Stimulated activated CD4-positive, alpha-beta T cell treated with anti-CD3 and anti-CD28 coated beads, Interleukin-12 subunit alpha, Interleukin-12 subunit beta, amount 100 ng/mL, for 24 hours (primary cell): ENCODE measurements at places on chromosomes 11 and 22.

DNA sequence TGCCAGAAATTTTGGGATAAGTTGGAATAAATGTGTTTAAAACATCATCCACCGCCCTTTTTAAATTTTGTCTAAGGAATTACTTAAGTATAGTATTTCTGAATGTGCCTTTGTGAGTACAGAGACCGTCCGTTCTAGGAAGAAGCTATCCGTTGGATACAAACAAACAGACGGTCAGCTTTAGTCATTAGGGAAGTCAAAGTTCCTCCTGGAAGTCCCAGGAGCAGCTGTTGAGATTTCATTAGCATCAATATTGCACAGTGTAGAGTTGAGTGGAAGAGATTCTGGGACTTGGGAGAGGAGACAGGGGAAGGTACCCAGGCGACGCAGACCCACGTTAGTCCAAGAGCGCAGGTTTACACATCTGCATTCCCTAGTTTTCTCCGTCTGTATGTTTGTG is 15.7 kb upstream of the ADSL start:
- no peak for DNase-seq

DNA sequence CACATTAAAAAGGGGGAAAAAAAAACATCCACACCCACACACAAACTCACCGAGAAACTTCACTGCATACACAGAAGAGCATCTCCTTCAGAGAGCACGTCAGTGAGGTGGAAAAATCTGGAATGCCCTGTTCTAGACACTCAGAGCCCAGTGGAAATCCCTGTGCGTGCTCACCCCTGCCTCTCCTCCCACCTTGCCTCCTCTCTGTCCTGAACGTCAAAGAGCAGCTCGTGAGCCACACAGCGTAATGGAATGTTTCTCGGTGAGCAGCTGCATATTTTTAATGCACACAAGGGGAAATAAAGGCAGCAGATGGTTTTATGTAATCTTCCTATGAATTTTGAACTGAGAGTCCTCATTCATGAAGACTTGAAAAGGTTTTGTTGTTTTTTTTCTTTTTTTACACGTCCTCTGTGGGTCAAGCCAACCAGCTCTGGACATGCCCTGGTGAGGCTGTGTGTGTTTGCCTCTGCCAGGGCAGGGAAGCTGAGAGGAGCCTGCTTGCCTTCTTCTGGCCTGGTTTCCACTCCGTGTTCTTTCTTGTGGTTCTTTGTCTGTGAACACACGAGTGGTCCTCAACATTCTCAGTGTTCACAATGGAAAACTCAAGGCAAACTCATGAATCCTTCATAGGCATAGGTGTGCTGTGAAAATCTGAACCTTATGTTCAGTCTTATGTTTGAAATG is 219.2 kb downstream of the TENM4 start:
- DNase-seq: no peak

- DNase-seq: no peak
Measured at GRCh38 chr22:19821523-19822300, 33.0 kb downstream of the GNB1L start.

- no peak for DNase-seq
Measured at GRCh38 chr22:39567135-39567946, 3.2 kb upstream of the CACNA1I start.

DNA sequence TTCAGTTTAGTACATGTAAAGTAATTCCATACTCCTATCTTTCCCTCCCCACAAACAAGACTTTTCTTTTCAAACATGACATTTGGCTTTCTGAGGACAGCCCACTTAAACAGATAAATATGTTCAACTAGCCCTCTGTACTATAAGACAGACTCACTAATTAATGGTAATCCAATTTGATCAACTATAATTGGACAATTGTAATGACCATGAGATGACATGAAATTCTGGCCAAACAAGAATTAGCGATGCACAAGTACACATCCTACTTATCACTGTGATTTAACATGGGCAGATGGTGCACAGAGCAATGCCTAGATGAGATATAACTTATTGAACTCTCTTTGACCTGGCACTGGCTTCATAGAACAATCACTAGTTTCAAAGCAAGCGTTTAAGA is 1033.7 kb upstream of the CCDC90B start:
- DNase-seq: no peak

GRCh38 chr11:112448806-112449205 is 188.1 kb upstream of the PLET1 start:
- no peak for DNase-seq

- DNase-seq: no peak
Measured at GRCh38 chr11:57224537-57224936, 12.5 kb downstream of the APLNR start.

DNA sequence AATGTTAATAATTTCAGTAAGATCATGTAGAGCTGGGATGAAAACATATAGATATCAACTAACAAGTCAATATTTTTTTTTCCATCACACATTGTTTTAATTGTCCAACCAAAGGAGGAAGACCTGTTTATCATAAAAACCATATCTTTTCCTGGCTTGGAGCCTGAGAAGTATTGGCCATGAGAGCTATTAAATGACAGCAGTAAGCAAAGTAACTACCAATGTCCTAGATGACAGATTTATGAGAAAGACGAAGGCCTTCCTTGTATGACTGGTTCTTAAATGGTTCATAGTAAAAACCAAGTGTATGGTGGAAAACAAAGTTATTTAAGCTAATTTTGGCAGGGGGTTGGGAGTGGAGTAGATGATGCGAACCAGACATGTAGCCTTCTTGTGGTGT is 1147.1 kb upstream of the TENM4 start:
- DNase-seq: no peak

GRCh38 chr22:16960220-16960883 is 47.7 kb downstream of the GAB4 start:
- DNase-seq: no peak

GRCh38 chr11:112453601-112454577 is 193.2 kb upstream of the PLET1 start:
- peak; percentile 37 for DNase-seq

DNA sequence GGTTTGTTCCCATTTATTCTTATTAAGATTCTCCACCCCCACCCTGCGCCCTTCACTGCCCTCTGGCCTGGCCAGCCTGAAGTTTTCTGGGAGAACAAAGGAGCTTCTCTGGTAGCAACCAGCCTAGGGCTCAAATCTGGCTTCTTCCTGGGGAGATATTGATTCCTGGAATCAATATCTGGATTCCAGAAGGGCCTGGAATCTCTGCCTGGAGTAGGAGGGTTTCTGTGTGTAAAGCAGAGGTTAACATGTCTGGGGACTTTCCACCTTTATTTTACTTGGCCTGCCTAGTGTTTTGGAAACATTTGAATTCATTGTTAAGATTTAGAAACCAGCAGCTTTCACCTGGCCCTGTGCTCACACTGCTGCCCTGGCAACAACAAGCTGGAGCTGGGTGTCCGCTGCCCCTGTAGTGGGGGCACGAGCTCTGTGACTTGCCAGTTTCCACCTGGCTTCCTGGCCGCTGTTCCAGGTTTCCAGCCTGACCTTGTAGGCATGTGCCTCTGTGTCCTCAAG is 5.5 kb downstream of the C11orf91 start:
- DNase-seq: no peak

DNA sequence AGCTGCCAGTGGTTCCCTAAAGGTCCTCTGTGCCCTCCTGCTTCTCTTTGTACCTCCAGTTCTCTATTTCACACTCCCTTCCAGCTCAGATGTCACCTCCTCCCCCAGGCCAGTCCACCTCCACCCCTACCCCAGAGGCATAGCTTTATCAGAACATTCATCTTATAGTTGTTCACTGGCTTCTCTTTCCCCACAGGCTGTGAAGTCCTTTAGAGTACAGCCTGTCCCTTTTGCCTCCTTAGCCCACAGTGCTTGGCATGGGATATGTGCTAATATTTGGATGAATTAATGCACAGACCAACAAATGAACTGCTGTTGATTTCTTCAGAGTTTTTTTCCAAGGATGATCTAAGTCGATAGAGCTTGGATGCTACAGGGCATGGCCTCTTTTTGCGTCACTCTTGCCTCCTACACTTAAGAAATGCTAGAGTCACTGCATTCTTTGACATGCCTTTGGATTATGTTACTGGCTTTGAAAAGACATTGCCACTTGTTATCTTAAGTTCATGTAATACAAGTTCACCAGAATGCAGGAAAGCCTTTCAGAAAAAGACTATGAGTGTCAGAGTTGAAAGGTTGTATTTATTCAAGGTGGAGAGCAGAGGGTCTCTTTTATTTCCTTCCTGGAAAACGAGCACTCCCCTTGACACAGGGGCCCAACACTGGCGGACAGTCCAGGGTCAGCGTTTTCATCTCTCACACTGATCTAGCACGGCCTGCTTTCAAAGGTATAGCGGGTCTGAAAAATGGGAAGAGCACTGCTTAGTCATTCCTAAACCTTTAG is 75.7 kb downstream of the PISD start:
- DNase-seq: no peak

DNA sequence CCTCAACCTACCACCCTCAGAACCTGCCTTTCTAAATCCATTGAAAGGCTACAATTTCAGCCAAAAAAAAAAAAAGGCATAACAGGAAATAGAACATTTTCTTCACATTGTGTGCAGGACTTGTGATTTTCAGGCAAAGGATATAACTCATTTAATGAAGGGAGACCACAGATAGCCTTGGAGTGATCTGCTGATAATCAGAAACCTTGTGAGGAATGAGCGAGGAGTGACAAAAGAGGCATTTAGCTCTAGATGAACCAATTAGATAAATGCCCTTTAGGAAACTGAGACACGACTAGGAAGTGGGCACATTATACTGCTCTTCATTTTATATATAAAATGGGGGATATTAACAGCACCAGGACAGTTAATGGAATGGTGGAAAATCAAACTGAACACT is 216.5 kb upstream of the GRIA4 start:
- no peak for DNase-seq

DNA sequence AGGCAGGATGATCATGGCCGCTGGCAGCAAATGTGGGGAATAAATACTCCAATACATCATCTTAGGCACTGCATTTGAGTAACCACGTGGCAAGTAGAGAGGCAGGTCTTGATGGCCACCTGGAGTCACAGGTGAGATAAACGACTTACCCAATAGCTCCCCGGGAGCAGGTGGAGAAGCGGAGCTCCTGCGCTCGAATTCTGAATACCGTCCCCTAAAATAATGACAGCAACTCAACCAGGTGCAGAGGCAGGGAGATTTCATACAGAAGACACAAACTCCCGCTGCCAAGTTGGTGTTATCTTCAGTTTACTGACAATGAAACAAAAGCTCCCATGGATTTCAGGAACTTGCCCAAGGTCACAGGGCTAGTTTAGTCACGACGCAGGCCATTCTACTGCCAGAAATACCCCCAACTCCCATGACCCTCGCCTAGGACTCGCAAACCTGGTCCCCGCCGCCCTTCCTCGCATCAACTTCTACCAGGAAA is 437 bp downstream of the SLC43A3 start:
- no peak for DNase-seq

DNA sequence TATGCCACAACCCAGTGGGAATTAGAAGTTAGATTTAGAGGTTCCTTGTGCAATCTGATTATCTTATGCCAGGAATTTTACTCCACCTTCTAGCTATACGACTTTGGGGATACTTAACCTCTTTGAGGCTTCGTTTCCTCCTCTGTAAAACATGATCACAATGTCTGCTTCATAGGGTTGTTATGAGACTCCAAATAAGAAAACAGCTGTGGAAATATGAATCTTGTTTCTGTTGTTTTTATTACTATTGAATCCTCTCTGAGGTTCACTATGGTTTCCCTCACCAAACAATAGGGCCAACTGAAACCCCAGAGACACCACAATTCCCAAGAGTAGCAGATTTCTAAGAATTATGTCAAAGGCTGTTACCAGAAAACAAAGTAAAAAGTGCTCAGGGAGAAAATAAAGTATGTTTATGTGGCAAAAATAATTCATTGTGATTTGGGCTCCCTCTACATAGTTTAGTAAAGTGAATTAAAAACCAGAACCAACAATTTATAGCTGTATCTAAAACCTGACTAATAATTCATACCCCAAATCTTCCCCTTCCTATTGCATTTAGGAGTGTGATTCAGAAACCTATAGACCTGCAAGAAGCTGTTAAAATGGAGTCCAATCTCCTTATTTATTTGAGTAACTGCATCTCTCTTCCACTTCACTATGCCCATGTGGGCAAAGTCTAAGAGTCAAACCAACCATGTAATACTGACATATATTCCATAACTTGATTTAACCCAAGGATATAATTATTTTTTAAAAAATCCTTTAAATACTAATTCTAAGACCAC is 38.4 kb downstream of the AMBRA1 start:
- DNase-seq: no peak

DNA sequence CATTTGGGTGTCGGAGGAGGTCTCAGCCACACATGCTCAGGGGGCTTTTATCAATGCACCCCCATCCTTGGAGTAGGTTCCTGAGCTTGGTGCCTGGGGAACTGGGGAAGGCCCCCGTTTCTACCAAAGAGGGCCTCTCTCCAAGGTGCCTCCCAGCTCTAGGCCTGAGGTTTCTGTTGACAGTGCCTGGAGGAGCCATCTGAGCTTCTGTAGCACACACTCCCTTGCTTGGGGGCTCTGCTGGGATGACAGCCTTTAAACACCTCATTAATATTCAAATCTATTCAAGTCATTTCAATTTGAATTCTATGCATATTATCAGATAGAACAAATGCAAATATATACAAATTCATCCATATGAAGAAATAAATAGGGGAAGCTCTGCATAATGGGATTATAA is 18.9 kb downstream of the KIRREL3 start:
- DNase-seq: no peak

DNA sequence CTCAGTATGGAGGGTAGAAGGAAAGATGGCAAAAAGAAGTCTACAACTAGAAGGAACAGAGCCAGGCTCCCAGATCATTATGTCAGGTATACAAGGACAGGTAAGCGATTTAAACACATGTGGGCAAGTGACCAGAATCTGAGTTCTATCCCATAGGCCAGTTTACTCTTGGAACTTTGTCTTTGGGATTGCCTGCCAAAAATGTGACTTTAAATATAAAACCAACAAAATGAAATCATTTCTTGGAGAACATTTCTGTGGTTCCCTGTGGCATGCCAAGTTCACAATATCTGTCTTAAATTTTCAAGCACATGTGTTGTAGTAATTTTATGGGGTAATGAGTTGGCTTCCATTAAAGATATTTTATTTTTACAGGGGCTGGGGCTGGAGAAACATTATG is 141.0 kb downstream of the SLC17A6 start:
- no peak for DNase-seq

GRCh38 chr11:8610532-8611116 is 16.6 kb upstream of the STK33 start:
- DNase-seq: no peak

GRCh38 chr22:27573280-27574001 is 228.1 kb downstream of the MN1 start:
- no peak for DNase-seq

GRCh38 chr22:17777005-17777716 is 2.9 kb upstream of the BID start:
- DNase-seq: peak; percentile 55
